ENCODE measurements at places on chromosomes 12 and 14.

DNA sequence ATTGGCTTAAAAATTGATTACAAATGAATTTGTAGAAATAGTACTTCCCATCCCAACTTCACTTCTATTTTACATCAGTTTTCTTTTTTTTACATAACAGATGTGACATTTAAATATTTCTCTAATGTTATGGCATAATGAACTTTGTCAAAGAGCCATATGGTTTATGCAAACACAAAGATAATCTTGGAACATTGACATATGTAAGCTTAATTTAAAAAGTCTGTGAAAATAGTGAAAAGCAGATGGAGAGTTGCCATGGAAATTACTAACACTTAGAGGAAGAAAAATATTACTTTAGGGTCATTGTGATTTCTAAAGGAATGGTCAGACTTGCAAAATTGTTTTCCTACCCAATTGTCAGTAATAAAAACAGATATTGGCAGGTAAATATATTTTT, 232.4 kb downstream of the AEBP2 start:
- DNase-seq: no peak

- no peak for DNase-seq
Observed at GRCh38 chr14:101195309-101195901, 291.9 kb upstream of the RTL1 start.

- no peak for DNase-seq
Observed at GRCh38 chr12:7966563-7966962, 30.6 kb upstream of the SLC2A3 start.

GRCh38 chr14:68018598-68018997, 199.0 kb downstream of the RAD51B start:
- DNase-seq: no peak

DNA sequence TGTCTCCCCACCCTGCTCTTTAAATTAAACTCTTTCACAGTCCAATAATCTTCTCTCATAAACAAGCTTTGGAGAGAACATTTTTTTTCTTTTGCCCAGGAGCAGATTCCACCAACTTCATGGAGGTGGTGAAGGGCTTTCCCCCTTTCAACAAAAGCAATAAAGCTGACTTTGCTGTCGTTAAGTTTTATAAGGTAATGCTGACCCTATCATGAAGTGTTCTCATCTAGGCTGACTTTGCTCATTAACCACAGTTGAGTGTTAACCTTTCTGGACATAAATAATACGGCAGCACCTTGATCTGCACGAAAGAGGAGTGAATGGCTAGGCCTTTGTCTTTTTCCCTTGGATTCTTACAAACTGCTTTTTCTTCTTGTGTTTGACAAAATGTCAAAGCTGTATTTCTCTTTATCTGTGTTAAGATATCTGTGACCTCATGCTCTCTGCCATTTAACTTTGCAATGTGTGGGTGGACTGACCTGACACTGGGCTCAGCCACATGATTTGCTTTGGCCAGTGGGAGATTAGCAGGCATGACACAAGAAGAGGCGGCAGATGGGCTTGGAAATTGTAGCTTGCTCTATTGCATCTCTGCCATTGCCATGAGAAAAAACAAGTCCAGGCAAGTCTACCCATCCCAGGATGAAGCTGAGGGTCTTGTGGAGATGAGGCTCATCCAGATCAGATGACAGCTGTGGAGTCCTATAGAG, 470.9 kb upstream of the CCDC196 start:
- DNase-seq: no peak
